ENCODE measurements at places on chromosomes 1 and 21.

DNA sequence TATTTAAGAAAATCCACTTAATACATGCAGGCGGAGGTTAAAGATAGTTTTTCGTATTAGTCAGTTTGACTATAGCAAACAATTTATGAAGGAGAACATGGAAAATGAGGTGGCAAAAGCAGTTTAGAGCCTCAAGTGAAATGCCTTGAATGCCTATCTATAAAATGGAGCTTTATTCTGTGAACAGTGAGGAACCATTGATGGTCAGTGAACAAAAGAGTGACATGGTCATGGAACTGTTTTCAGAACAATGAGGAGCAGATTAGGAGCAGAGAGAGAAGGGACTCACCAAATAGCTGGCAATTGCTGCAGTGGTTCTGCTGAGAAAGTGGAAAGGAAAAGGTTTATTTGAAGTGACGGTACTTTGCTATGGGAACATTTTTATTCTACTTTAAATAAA, 299.8 kb downstream of the DUSP10 start:
- DNase-seq: no peak

DNA sequence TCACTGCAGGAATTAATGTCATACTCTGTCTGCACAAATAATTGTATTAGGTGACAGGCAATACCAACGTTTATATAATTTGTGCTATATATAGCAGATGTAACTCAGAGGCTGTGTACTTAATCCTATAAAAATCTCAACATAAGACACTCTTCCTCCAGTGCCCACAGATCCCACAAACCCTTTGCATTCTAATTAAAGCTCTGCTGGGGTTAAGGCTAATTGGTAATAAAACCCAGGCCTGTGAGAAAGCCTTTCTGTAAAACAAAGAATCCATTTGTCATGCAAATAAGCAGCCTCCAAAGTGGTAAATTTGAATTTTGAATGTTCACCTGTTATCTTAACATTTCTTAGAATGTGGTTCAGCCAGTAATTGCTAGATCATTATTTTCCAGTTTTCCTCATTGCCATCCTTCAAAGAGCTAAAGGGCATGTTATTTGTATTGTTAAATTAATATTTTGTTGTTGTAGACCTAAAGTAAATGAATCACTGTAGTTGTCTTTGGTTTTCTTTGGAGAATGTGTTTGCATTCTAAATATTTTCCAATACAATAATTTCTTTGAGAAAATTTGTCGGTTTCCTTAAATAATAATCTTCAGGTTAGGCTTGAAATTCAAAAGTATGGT, 46.3 kb upstream of the PRDX6 start:
- no peak for DNase-seq

- DNase-seq: no peak
These were observed 32.2 kb upstream of the ZNF326 start for GRCh38 chr1:89962742-89963075.

GRCh38 chr1:177703888-177704446, 265.9 kb downstream of the SEC16B start:
- no peak for DNase-seq

DNA sequence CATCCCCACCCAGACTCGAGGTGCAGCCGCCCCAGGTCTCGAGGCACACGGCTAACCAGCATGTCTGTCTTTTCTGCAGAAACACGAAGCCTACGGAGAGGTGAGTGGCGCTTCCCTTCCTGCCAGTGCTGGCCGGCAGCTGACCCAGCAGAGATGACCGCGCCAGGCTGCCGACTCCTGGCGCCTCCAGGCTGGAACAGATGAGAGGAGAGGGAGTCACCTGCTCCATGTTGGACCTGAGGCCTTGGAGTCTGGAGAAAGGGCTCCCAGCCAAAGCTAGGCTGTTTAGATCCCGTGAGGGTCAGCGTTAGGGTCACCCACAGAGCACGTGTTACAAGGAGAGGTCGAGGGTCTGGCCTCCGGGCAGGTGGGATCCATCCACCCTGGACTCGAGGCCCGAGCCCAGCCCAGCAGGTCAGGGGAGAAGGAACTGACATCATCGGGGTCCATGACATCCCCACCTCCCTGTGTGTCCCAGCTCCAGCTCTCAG, 14.9 kb downstream of the COL6A2 start:
- no peak for DNase-seq

Measured in occipital lobe (tissue), 3 donors.